Cardiac fibroblast (primary cell): ENCODE measurements at places on chromosomes 13 and 19.
A peak's percentile ranks its signal among the peaks of the same experiment; 100 is the strongest.

GRCh38 chr13:44955406-44955805, 33.9 kb downstream of the NUFIP1 start:
- DNase-seq, result peak; percentile 52

DNA sequence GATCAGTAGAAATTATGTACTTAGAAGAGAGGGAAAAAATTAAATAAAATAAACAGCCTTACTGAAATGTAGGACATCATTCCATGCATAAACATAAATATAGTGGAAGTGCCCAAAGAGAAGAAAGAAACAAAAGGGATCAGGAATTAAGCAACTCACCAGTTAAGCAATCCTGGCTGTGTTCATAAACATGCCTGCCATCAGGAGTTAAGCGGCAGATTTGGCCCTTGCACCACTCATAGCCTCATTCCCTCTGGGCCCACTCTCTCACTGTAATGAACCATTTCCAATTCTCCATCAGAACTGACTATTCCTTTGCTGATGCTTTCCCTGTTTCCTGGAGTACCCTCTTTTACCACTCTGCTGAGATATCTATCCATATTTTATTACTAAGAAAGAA, 281.4 kb downstream of the LHFPL6 start:
- peak; percentile 57 for DNase-seq

GRCh38 chr13:102651392-102651791, 43.5 kb downstream of the METTL21C start:
- DNase-seq, result peak; percentile 57

DNA sequence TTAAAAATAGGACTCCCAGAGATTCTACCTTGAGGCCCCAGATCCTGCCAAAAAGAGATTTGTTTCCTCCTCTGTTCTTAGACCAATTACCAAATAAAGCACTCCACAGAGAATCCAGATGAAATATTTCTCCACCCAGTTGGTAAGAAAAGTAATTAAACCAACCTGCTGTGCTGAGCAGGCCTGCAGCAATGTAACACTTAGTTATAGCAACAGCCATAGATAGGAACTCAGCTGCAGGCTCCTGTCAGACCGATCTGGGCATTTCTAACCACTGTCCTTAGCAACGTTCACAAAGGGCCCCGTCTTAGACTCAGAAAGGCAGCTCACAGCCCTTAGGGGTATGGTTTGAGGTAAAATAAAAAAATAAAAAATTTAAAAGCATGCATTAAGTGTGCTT, 271.1 kb downstream of the KCNRG start:
- DNase-seq, result no peak
